ENCODE measurements at places on chromosomes 7 and 10.

DNA sequence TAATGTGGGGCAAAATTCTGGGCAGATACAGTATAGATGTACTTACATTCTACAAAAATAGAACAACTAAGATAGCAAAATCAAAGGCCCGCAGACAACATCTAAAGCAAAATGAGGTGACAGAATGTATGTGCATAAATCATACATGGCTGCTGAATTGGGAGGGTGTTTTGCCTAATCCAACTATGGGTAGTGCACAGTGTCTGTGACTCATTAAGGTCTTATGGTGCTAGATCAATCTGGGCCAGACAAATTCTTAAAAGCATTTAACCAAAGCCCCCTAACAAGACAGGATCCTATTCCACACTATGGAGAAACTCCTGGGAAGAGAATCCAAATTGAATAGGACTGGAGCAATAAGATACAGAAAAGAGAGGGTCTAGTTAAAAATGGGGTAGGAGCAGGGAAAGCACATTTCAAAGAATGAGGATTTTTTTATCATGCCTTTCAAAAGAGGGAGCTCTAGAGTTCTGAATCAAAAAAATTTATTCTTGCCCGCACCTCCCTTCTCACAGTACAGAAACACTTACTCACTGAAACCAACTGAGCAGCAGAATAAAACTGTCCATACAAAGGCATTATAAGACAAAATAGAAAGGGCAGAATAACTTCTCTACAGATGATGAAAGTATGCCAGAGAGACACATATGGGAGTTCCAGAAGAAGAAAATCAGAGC is 181.3 kb downstream of the RNLS start:
- DNase-seq = no peak

- no peak for DNase-seq
These were observed 43.5 kb downstream of the TMEM270 start for GRCh38 chr7:73904219-73905137.

DNA sequence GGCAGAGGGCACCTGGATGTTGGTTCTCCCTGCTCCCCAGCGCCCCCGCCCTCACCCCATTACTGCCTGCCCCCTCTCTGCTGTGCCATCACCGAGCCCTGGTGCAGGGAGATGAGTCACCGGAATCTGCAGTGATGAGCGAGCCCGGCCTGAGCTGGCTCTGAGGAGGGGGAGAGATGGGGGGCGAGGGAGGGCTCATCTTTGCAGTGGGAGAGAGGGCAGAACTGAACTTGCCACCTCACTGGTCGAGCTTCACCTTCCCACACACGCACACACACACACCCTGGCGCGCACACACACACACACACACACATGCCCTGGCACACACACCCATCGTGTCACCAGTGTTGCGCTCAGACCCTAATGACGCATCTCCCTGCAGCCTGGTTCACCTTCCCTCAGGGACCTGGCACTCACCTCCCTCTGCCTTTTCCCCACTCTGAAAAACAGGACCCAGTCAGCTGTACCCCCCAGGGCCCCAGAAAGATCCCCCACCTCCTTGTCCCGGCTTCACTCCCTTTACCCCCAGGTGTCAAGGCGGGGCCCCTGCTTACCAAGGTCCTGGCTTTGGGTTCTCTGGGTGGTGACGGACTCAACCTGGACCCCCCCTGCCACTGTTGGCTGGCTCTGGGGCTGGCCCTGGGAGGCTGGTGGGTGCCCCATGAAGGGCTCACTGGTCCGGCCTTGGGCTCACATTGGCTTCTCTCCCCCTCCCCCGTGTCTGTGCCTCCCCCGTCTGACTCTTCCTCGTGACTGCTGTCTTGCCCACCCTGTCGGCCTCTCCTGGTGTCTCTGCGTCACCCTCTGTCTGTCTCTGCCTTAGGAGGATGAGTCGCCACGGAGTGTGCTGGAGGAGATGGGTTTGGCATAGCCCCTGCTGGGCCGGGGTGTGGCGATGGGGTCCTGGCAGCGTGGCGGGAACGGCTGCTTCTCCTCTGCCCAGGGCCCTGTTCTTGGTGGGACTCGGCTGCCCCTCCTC is 5.4 kb downstream of the VGF start:
- DNase-seq = no peak

- DNase-seq = no peak
These were observed 232.0 kb upstream of the CELF2 start for GRCh38 chr10:10785627-10786026.

GRCh38 chr10:20874261-20874660 is 22.9 kb downstream of the NEBL start:
- DNase-seq = no peak

- no peak for DNase-seq
These were observed 553.9 kb downstream of the CNTNAP2 start for GRCh38 chr7:146670532-146670931.

DNA sequence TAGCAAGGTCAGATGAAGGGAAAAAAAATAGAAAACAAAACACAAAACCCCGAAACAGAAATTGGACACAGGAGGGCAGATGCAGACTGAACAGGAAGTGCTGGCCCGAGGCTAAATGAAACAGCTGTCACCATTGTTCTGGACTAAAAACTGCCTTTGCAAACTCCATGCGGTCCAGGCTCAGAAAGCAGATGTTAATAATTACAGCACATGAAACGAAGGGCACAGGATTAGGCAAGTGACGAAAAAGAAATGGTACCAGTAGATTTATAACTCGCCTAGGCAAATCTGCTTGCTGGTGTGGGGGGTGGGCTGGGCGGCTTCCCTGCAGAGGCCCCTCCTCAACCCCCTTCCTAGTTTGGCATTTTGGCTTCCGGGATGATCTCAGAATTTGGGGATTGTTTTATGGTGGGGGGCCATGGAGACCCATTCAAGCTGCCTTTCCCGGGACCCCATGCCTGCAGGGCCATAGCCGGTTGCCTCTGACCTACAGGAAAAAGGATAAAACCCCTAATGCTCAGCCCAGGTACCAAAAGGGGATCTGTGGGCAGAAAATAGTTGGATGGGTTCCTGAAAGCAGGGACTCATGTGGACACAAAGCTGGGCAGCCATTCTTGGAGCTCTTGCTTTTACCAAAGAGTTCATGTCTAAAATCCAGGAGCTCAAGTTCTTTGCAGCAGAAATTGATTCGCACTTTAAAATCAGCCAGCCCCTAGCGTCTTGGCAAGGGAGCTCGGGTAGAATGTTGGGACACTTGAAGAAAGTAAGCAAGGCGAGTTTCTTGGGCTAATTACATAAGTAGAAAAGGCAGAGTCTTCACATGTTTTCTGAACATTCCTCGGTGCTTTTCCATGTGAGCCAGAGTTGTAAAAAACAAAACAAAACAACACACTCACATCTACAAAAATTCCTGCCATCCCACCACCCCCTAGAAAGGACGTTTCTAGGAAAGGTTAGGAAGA is 39.0 kb upstream of the EMX2 start:
- DNase-seq = no peak

DNA sequence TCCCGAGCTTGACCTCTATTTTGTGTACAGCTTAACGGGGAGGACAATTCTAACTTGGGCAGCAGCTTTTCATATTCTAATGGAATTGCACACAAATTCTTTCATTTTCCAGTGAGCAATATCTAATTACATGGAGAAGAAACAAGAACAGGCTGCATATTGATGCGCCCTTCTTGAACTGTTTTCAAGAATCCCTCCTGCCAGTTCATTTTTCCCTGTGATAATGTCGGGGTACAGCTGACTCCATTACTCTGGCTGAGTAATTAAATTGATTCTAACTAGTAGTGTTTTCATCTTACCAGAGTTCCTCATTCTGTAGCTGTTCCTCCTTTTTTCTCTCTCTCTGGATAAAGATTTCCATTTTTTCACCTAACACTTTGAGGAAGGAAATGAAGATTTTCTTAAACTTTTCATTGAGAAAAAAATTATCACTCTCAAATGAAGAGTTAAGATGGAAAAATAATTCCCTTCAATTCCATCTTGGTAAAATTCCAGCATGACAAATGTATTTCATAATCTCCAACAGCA is 190.9 kb downstream of the FANK1 start:
- DNase-seq = no peak

DNA sequence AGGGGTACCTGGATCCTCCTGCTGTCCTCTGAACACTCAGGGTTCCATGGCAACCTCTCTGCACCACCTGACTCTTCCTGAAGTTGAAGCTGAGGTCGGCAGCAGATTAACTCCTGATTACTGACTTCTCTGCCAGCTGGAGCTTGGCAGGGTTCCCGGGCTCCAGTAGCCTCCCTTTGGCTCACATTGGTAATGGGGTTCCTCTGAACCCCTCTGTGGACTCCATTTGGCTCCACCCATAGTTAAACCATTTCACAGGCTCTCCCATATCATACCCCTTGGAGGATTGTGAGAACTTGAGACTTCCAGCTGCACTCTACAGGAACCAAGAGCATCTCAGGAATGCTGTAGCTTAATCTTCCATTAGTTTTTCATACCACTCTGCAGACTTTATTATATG is 292.5 kb downstream of the HDAC9 start:
- DNase-seq = no peak

DNA sequence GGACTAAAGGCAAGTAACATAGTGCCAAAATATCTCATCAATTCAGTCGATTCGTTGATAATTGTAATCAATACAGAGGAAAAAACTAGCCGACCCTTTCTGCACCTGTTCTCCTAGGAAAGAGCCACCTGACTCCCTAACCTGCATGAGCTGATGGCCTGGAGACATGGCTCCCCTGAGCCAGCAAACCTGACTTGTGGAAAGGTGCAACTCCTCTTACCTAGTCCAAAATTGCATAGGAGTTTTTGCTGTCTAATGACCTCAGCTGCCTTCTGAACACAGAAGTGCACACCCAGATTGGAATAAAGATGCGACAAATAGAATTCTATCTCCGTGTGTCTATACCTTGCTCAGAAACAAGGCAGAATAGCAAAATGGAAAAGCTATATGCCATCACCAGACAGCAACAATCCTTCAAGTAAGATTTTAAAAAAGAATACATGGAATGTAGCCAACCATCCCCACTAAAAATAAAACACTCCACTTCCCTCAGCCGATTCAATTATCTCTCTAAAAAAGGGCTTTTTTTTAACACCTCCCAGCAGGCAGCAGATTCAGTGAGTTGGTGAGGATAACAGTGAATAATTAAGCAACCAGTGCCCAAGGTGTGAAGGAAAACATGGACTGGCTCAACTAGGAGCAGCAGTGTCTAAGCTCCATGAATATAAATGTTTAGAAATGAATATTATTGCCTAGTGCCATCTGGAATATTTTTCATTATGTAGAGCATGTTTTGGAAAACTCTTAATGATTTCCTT is 26.6 kb upstream of the LMTK2 start:
- no peak for DNase-seq

DNA sequence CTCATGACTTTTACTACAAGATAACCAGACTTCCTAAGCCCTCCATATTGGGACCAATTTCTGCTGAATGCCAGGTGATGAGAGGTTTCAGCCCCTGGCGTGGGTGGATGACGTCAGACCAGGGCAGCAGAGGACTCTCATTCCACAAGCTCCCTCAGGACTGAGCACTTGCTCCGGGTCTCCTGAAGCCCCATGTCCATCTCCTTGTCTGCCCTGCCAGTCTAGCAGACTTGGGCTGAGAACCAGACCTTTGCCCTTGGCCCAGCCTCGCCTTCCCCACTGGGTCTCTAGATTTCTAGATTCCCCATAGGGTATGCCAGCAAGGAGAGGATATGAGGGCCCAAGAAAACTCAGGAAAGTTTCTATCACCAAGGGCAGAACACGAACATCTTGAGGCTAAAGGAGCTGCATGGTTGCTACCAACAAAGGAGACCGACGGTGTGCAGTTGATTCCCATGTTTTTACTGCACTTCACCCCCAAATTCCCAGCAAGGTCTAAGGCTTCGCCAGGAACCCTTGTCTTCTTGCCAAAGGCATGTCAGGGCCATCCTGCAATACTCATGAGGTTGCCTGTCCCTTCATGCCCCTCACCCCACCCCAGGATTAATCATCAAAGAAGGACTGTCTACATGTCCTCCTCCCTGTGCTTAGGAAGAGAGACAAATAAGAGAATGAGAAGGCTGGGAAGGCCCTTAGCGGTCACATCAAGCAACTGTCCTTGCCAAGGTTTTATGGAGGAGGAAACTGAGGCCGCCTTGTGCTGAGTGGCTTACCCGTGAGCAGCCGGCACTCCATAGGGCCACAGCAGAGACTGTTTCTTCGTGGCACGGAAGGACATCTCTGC is 96.5 kb upstream of the MACROH2A2 start:
- DNase-seq = no peak

GRCh38 chr7:125125315-125125714 is 195.7 kb upstream of the POT1 start:
- no peak for DNase-seq

GRCh38 chr7:139775829-139776266 is 1.9 kb downstream of the HIPK2 start:
- no peak for DNase-seq

DNA sequence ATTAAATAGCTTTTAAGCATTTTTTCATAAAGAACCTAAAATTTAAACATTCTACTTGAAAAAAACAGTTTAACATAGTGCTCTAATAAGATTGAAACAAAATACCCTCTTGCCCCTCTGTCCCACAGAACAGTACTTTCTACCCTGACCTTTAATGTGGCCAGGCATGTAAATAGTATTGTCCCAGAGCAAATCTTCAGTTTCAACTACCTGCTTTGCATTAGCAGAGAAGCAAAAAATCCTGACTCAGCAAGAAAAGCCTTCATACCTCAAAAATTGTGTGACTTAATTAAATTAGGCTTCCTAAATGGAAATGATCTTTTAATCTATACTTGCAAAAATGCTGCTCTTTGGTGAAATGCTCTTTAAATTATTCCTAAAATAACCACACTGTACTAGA is 237.4 kb upstream of the AOAH start:
- no peak for DNase-seq

DNA sequence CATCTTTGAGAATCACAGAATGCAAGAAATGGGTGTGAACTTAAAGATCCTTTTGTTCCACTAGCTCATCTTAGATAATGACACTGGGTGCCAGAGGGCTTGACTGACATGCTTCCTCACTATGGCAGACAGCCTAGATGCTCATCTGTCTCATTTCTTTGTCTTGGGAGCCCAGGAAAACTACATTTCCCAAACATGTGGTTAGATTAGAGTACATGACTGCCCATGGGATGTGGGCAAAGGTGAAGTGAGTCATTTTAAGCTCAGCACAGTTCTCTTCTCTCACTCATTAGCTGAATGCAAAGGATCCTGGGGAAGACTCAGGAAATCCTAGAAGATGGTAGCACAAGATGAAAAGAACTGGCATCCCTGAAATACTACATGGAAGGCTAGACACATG is 32.5 kb upstream of the TBX20 start:
- no peak for DNase-seq

DNA sequence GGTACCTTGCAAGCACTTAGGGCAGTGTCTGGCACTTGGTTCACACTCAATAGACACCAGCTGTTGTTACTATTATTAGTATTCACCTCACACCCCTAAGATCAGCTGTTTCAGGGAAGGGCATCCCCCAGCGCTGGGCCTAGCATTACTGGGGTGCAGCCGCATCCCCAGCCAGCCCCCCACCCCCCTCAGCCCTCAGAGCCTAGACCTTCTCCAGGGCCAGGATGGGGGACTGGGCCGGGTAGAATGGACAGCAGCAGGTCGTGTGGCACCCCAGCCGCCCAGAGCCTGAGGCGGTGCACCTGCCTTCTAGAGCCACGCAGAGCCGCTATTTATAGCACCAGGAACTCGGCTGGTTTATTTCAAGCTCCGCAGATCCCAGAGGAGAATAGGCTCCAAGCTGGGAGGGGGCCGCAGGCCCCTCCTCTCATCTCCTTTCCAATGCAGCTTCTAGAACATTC is 60.5 kb downstream of the GTF2IRD1 start:
- DNase-seq = no peak

All from NCI-H1436 treated with DMSO at 0.1 percent for 48 hours (cell line).